ENCODE measurements at places on chromosomes 5 and 9. TPM values are rescaled to one million over a fixed set of nuclear protein-coding genes. Genes with fewer than 3 reads are reported as not detected.

Gene MAP1B
- total RNA-seq = 99.6 TPM

Gene NR4A3
- total RNA-seq = 0.64 TPM

Gene WHRN
- total RNA-seq = 102 TPM

Gene IL31RA
- total RNA-seq = 2.1 TPM

Gene TAS2R1
- total RNA-seq = not detected

Gene CENPH
- 5.3 TPM for total RNA-seq

GRCh38 chr5:87831499-87831898, 418.8 kb upstream of the CCNH start:
- DNase-seq = no peak

- DNase-seq = no peak
Measured at GRCh38 chr5:174729075-174729680, 4.8 kb downstream of the MSX2 start.

DNA sequence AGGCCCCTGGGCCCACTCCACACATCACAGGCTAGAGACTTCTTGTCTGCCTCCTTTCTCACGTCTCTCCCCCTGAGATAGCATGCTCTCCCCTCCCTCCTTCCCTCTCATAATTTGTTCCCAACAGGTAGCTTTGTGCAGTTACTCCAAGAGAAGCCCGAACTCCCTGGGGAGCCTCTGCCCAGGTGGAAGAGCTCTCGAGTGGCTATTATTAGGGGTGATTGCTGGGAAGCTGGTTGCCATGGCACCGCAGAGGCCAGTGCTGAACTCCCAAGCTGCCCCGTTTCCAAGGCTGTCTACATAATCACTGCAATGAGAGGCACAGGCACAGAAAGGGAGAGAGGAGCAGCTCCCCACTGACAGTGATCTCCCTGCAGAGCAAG, 104.7 kb upstream of the GPR151 start:
- no peak for DNase-seq

DNA sequence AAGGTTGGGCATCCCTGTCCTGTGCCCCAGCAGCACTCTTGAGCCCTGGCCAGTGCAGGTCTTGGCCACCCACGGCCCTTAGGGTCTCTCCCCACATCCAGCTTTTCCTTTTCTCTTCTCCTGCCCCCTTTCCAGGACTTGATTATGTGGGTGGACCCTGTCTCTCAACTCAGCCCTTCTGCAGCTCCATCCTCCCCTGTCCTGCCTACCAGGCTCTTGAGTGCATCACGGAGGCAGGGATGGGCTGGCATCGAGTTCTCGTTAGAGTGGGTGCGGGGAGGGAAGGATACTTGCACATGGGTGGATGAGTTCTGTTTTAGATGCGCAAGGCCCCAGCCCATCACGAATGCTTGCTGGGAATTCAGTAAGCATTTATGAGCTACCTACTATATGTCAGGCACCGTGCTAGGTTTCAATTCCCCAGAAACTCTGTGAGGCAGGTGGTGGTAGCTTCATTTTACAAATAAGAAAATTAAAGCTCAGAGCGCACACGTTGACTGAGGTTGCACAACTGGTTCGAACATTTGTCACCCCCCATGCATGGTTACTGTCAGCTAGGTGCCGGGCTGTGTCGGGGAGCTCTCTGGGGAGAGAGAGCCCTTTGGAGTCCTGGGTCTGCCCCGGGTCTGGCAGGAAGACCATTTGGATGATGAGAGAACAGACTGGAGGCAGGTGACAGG, 144.6 kb upstream of the PITX1 start:
- no peak for DNase-seq

- DNase-seq = no peak
Measured at GRCh38 chr9:115162946-115163345, 45.0 kb upstream of the TNC start.
